ENCODE measurements at places on chromosomes 16 and 17. TPM values are rescaled to one million over a fixed set of nuclear protein-coding genes. Genes with fewer than 3 reads are reported as not detected.

CCL14 gene
- total RNA-seq, result not detected

CDRT15L2 gene
- not detected for total RNA-seq

EVPL gene
- total RNA-seq, result 0.02 TPM

DNA sequence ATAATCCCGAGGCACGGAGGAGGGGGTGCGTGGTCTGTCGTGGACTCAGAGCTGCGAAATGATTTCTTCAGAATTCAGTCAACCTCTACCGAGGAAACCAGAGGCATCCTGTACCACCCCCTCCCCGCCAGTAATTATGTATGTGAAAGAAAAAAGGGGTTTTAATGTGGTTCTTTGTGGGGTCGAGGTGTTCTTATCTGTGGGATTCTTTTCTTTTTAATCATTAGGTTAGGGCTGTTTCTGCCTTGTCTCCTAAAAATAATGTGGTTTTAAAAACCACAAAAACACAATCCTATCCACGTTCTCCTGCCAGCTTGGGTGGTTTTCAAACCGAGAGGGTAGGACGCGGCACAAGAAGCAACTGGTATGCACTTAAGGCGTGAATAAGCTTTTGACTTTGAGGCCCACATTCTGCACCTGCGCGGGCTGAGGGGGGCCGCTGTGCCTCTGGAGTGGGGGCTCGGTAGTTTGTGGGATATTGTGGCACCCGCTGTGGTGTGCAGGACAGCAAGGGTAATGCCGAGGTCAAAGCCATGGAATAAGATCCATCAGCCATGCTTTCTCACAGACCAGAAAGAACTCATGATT is 1.0 kb downstream of the SLC47A1 start:
- DNase-seq, result no peak

DNA sequence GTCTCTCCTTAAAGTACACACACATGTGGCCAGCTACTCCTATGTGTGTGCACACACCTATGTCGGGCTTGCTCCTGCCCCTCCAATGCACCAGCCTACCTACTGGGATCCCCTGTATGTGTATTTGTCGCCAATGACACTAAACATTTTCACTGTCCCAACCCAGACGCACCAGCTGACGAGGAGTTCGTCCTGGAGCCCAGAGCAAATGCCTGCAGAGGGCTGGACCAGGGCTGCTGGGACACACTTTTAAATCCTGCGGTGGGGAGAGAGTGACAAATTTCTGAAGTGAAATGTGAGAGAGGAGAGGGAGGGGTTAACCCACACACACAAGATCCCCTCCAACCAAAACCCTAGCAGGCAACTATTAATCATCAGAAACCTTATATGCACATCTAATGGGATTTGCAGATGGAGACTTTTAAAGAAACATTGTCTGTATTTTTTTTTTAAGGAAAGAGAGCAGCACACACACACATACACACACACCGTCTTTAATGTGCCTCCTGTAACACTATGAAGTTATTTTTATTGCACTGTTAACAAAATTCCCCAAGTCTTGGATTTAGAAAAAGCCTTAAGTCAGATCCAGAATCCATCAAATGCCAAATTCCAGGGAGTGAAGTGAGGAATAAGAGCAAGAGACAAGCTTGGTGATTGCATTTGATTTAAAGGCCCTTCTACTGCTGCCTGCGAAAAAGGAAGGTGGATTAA is at the start of gene MEOX1:
MEOX1 (minus strand) TSS at position 224 of the 714 bp plus-strand sequence. CDS start 388 bp downstream, outside the sequence.
- DNase-seq, result no peak

- no peak for DNase-seq
Measured at GRCh38 chr17:59428916-59429485, 97.5 kb downstream of the YPEL2 start.

GRCh38 chr17:6138761-6139446 is 68.7 kb downstream of the WSCD1 start:
- no peak for DNase-seq

DNA sequence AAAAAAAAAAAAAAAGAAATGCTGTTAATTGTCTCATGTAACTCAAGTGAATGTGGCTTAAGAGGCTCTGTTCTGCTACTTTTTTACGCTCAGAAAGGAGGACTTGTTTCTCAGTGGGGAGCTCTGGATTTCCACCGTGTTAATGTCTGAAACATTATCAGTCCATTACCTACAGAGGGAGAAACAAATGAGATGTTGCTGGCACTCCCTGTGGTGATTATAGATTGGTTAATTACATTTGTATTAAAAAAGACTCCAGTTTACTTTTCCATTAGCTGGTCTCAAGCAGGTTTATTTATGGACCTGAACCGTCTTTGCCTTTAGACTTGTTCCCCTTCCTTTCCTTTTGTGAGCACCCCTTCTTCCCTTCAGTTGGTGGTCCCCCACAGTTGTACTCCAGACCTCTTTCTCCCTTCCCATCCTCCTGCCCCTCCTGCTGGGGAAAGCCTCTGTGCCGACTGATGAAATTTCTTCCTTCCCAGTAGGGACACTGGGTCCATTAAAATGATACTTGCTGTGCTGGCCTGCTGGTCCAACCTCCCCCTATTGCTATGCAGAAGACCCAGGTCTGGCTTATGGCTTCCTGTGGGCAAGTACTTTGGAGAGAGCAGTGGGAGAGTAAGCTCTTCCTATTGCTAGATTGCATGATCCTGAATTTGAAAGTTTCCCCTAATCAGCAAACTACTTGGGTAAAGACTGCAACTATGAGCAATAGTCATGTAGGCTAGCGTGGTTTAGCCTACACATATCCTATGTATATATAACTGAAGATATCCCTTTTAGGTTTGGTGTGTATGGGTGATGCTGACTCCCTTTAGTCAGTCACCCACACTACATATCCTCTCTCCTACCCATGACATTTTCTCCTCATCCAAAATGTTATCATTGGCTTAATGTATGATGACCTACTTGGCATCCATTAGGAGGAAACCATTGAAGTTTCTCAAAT is 8.1 kb downstream of the CDC6 start:
- DNase-seq, result no peak

DNA sequence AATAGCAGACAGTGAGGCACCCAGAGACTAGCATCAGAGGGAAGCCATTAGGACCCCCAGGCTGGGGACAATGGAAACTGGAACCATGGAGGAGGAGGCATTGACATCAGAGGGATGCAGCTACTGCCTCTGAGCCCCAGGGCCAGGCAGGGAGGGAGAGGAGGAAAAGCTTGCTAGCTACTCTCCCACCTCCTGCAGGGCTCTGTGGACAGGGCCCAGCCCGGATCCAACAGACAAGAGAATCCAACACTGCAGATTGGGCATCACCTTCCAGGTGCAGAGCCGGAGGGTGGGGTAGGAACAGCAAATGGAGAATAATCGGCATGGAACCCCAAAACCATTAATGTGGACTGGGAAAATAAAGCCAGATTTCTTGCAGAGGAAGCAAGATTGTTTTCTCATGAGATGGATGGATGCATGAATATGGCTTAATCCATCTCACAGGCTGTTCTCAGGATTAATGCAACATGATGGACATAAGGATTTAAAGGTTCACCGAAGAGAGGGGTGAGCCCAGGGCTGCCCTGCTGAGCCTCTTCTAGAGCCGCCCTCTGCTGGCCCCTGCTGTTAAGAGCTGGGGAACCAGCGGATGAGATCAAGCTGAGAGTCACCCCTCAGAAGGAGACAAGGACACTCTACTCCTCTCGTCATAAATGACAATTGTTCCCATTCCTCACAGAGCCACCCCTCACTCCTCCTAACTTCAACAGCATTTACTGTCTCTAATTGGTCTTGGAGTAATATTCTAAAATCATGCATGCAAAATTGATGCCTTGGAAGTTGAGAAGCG is 48.8 kb downstream of the DNAH3 start:
- no peak for DNase-seq

DNA sequence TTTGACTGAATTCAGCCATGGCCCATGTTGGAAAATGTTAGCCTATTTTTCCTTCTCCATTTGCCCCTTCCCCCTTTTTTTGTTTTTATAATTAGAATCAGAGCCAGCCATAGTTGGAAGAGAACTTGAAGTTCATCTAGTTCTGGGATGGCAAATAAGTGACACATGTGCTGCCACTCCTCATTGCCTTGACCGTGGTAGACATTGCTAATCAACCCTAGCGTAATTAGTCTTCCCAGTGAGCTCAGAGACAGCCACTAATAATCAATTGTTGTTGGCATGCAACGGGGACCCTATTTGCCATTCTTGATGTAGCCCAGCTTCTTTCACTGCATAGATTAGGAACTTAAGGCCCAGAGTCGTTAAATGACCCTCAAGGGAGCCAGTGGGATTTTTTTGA is 16.6 kb downstream of the CMIP start:
- DNase-seq, result no peak

DNA sequence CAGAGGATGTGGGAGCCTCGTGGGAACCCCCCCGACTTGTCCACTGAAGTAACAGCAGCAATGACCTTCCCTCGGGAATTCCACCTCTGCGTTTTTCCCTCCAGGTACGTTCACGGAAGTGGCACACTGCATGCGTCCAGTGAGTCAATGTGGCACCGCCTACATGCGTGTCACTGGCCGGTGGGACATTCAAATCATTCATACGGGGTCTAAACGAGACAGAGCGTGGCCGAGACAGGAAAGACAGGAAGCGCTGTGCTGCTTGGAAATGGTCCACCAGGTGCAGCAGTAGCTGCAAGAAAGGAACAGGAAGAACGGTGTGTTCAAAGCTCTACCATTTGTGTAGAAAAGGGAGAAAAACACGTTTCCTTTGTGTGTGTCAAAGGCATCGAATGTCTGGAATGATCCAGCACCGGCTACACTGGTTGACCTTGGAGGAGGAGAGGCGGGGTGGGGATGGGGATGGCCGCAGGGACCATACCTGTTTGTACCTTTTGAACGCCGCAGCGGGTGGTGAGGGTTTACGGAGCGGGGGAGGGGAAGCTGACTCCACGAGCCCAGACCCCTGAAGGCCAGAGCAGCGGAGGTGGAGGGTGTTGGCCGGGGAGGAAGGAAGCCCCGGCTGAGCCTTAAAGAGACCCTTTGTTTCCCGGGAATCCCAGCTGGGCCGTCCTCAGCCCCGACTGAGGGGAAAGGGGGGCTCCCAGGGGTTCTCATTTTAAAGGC is 1.7 kb upstream of the PGAP6 start:
- DNase-seq, result no peak

- DNase-seq, result peak; percentile 52
Measured at GRCh38 chr17:29807520-29808361, 122.3 kb downstream of the SSH2 start.

DNA sequence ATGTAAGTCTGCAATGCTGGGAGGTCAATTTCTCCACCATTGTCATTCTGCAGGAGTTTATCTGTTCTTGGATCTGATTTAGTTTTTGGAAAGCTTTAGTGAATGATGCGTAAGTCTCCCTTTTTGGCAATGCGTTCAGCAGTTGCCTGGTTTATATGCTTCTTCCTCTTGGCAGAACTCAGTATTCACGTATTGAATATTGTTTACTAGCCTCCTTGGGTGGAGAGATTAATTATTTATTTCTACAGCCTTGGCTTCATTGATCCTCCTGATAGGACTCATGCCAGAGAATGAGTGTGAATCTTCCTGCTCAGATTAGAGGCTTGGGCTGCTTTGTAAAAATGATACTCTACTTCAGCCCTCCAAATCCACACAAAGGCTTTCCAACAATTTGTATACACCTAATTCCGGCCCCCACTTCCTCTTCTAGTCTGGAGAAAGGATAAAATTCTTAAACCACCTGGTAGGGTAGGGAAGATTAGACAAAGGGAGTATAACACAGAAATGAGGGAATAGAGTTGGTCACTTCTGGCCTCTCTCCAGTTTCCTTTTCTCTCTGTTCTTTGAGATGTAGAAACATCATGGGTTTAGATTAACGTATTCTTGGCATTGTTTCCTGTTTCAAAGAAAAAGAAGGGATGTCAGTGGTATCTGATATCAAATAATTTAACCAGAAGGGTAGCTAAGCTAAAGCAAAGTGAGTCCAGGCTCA is 929.8 kb downstream of the KCNJ2 start:
- DNase-seq, result no peak

GRCh38 chr16:89365044-89365467 is 125.3 kb downstream of the ANKRD11 start:
- no peak for DNase-seq

GRCh38 chr17:70181376-70181775 is 12.0 kb downstream of the KCNJ2 start:
- DNase-seq, result no peak

- DNase-seq, result peak; percentile 15
Measured at GRCh38 chr17:40290629-40291280, 3.1 kb downstream of the CDC6 start.

DNA sequence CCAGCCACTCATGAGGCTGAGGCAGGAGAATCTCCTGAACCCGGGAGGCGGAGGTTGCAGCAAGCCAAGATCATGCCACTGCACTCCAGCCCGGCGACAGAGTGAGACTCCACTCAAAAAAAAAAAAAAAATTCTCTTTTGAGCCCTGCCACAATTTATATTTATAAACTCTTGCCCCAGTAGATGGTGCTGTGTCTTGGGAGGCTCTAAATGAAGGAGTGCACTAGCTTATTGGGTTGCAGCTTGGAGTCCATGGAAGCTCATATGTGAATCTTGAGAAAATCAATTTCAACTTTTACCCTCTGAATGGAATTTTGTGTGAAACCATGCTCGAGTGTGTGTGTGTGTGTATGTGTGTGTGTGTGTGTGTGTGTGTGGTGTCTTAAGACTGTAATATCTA is 420.1 kb downstream of the HS3ST4 start:
- DNase-seq, result no peak

- no peak for DNase-seq
Measured at GRCh38 chr17:7858522-7858810, 663 bp downstream of the CYB5D1 start.

GRCh38 chr16:58487566-58488351 is 12.2 kb upstream of the NDRG4 start:
- DNase-seq, result peak; percentile 45

GRCh38 chr16:30010844-30011713 is at the start of gene DOC2A:
Gene DOC2A, minus strand, starts transcription at chr16:30011027. Its CDS starts 805 bp downstream, at chr16:30010222.
- no peak for DNase-seq

- DNase-seq, result no peak
Measured at GRCh38 chr16:89036776-89037175, 56.9 kb upstream of the ACSF3 start.

- DNase-seq, result peak; percentile 64
Measured at GRCh38 chr17:75848523-75849278, 4.5 kb upstream of the UNC13D start.

- no peak for DNase-seq
Measured at GRCh38 chr16:88359008-88359407, 23.8 kb upstream of the ZNF469 start.

GRCh38 chr16:1917056-1917664 is 1.1 kb downstream of the HS3ST6 start:
- DNase-seq, result no peak

- no peak for DNase-seq
Measured at GRCh38 chr17:45906237-45906636, 11.9 kb downstream of the MAPT start.

Measured in activated T-helper 1 cell treated with anti-CD3 and anti-CD28 coated beads, Interleukin-12 subunit alpha, Interleukin-12 subunit beta, Interleukin-2, Interleukin-4 antibody, amounts not matched to agents 30 ng/mL and 10 ng/mL and 1 ng/mL, durations not matched to agents 14 hours and 24 hours and 36 hours (primary cell).